ENCODE measurements at places on chromosomes 11 and 22.

DNA sequence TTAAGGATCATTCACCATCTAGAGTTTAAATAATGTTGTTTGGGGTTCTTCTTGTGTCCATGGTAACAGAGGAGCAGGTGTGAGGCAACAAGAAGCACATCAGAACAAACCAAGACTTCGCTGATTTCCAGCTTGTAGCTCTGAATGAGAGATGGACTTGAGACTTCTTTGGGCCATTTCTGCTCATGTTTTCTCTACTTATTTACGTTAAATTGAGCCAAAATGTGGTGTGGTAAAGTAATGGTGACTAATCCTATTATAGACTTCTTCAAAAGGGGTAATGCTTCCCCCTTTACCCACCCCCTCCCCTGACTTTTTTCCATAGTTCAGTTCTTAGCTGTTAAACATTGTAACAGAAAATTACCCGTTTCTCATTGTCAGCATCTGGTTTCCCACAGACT is 65.2 kb downstream of the CSTPP1 start:
- no peak for DNase-seq

GRCh38 chr22:41928593-41929417 is 2.2 kb upstream of the TNFRSF13C start:
- no peak for DNase-seq

GRCh38 chr11:72587696-72588095 is 86.5 kb downstream of the PDE2A start:
- no peak for DNase-seq

DNA sequence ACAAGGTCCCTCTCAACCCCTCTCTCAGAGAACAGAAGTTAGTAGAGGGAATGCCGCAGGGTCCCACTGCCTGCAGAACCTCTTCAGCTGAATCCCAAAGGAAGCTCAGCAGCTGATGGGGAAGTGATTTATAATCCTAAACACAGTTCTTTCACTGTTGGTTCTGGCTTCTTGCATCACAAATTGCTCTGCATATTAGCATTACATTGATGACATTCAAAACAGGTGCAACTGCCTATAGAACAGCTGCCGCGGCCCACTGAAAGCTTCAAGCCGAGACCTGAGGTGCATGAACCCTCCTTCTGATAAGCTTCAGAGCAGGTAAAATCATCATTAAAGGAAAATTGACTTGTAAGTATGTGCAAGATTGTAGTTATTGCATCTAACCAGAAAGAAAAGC is 75.2 kb upstream of the KIRREL3 start:
- DNase-seq: no peak

- DNase-seq: no peak
These were observed 31.5 kb downstream of the TRMU start for GRCh38 chr22:46366801-46367706.

DNA sequence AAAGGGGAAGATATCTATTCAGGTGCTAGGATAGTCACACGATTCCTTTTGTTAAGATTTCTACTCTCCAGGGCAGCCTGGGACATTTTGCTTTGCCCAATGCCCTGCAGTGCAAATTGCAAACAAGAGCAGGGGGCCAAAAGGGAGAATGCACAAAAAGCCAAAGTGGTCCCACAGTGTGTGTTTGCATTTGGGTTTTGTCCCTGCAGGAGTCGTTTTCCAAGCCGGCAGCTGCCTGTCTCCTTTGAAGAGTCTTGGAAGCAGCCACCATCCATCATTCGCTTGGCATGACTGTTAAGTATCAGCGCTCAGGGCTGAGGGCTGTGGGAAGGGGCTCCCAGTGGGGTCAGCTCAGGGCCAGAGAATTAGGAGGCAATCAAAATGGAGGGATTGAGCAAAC is 184.7 kb downstream of the MIAT start:
- DNase-seq: no peak

GRCh38 chr11:14242187-14242586 is 116.8 kb downstream of the RRAS2 start:
- DNase-seq: no peak

GRCh38 chr11:122724520-122724919 is 69.0 kb downstream of the UBASH3B start:
- DNase-seq: no peak

DNA sequence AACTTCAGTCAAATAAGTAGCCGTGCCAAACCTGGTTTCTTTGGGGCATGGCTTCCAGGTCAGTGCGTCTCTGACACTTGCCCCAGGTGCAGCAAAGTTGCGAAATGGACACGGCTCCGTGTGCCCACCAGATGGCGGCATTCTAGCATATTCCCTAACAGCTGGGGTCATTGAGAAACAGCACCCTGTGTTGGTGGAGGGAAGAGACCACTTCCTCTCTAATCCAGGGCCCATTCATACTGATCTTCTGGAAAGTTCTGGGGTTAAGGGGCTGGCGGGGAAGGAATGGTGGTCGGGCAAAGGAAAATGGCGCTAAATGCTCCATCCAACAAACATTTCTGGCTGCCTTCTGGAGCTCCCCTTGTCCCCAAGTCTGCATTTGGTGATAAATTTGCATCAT is 141.2 kb upstream of the TIMP3 start:
- DNase-seq: no peak

- DNase-seq: no peak
These were observed 21.5 kb upstream of the LINC01488 start for GRCh38 chr11:69459848-69460539.

GRCh38 chr11:111452146-111452545 is 60.0 kb downstream of the BTG4 start:
- no peak for DNase-seq

- DNase-seq: no peak
These were observed 127.2 kb upstream of the SYT13 start for GRCh38 chr11:45413156-45413858.

GRCh38 chr11:48270621-48271020 is 7.0 kb downstream of the OR4X1 start:
- DNase-seq: no peak

- DNase-seq: no peak
These were observed 123.8 kb downstream of the ZNF280B start for GRCh38 chr22:22384668-22385244.

DNA sequence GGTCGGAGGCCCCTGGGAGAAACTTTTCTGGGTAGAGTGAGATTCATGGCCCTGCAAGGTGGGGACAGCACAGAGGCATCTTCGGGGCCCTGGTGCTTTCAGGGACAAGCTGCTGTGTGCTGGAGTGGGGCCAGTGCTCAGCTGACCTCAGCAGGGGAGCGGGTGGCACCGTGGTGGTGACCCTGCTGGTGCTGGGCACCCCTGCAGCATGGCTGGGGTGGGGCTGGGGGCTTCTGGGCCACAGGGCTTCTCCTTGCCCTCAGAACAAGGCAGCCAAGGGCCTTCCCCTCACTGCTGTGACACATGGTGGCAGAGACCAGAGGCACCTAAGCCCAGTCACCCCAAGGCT is 24.9 kb upstream of the GNB1L start:
- DNase-seq: no peak

GRCh38 chr11:132131047-132131446 is 760.6 kb downstream of the NTM start:
- no peak for DNase-seq

- no peak for DNase-seq
These were observed 163.0 kb downstream of the MN1 start for GRCh38 chr22:27638329-27639233.

DNA sequence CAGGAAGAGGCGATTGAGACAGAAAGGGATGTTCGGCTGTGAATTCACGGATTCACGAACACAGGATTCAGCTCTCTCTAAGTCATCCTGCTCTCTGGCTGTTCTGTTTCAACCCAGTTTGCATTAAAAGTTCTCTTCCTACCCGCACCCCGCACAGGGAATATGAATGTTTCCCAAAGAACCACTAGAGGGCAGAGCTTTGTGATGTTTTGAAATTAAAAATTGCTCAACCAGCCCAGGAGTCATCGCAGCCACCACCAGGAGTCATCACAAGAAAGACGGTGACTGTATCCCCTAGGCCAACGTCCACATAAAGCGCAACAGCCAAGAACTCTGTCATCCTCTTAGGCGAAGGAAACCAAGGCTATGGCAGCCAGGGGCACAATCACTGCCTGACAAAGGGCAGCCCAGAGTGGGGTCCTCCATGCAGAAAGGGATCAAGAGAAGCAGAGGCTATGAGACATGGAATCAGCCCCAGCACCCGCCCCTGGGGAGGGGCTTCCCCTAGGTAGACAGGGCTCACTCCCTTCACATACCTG is 122.4 kb downstream of the WT1 start:
- DNase-seq: no peak

GRCh38 chr11:113261709-113262475 is 52.5 kb upstream of the TTC12 start:
- no peak for DNase-seq

- DNase-seq: no peak
These were observed 2.4 kb downstream of the PAFAH1B2 start for GRCh38 chr11:117146521-117146920.

DNA sequence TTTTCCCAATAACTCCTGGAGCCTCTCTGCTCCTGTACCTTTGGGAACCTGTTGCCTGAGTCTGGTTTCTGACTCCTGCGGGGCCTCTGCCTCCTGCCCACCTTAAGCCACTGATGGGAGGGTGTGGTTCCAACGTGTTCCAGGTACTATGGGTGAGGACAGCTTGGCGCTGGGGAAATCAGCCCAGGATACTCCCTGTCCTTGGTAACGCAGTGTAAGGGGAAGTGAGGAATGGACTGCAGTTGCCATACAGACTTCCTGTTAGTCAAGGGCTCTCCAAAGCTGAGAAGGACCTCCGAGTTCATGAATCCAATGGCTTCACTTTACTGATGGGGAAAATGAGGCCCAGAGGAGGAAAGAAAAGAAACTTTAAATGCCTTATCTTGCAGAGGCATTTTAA is 1.2 kb upstream of the MARK2 start:
- DNase-seq: no peak

GRCh38 chr22:50258361-50259292 is 2.9 kb downstream of the MAPK12 start:
- DNase-seq: no peak

DNA sequence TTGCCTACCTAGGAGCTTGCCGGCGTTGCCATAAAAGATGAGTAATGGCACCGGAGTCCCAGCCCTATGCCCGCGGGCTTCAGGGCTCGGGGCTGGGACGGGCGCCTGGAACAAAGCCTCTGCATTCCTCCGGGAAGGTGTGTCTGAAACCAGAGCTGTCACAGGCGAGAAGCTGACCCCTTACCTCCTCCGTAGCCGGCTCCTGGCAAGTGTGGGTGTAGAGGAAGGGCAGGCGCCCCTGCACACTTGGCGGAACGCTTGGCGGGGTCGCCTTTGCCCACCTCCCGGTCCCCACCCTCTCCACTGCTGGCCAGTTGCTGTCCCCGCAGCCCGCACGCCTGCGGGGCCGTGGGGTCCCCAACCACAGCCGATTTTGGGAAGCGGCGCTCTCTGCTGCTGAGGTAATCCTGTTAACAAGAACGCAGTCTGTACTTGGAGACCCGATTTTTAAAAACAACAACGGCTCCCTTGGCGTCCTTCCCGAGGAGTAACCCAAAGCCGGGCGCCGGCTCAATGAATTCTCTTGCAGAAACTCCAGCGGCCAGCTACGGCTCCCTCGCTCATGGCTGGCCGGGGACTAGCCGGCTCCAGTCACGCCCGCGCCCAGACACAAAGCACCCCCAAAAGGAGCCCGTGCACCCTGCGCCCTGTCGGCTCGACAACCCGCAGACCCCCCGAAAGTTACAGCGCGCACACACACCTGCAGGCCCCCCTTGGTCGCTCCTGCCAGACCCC is 89.2 kb downstream of the PLEKHA7 start:
- DNase-seq: no peak

DNA sequence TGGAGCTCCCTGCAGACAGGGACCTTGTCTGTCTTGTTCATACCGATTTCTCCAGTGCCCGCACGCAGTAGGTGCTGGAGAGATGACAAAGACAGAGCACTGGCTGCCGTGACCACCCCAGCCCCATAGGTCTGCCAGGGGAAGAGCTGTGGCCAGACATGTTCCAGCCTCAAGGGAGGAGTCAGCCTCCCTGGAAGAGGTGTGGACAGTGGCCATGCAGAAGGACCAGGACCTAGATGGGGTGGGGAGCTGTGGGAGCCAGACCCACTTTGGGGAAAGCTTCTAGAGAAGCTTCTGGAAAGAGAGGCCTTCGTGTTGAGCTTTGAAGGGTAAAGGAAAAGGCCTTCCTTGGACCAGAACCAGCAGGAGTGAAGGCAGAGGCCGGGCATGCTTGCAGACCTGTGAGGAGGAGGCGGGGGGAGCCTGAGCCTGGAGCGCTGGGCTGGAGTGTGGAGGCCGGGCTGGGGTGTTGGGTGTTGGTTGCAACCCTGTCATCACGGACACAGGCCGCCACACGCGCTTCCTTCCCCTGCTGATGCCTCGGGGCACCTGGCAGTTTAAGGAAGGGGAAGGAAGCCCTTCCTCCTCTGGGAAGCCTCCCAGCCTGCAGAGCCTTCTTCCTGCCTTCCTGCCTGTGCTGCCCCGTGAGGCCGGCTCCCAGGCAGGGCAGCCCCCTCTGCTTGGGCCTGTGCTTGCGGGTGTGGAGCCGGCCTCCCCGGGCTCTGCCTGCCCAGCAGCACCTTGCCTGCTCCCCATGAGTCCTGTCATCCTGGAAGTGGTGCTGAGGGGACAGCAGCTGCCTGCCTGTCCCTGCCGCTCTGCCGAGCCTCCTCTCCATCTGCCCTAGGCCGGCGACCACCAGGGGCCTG is 12.3 kb downstream of the RELT start:
- no peak for DNase-seq

All from cortex of kidney (tissue), 1 donor.